AG04449 (cell line): ENCODE measurements at places on chromosomes 7 and 10.

- DNase-seq: no peak
Measured at GRCh38 chr10:70782746-70783680, 2.2 kb downstream of the TBATA start.

DNA sequence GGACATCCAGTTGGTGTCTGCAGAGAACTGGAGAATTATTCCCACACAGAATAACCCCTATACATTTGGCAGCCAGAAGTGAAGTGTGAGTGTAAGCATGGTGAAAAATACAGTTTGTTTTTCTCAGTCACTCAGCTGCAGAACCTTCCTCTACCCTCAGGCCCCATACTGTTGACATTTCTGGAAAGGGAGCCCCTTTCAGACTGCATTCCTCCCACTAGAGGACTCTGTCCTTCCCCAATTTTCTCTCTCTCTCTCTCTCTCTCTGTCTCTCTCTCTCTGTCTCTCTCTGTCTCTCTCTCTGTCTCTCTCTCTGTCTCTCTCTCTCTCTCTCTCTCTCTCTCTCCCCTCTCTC, 86.8 kb upstream of the STEAP1B start:
- no peak for DNase-seq

- DNase-seq: peak; percentile 10
Measured at GRCh38 chr7:92333866-92334265, 88.1 kb downstream of the ANKIB1 start.

- DNase-seq: no peak
Measured at GRCh38 chr10:90018819-90019218, 317.4 kb downstream of the KIF20B start.

DNA sequence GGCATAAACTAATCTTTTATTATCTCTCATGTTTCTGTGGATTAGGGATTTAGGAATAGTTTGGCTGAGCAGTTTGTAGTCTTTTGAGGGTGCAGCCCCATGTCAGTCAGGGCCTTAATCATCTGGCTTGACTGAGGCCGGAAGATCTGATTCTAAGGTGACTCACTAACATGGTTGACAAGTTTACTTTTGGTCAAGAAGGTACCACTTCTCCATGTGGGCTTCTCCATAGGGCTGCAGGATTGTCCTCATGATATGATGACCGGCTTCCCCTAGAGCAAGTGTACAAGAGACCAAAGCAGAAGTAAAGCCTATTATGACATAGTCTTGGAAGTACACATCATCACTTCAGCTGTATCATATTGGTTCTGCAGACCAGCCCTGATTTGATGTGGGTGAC, 45.9 kb upstream of the OIT3 start:
- no peak for DNase-seq

DNA sequence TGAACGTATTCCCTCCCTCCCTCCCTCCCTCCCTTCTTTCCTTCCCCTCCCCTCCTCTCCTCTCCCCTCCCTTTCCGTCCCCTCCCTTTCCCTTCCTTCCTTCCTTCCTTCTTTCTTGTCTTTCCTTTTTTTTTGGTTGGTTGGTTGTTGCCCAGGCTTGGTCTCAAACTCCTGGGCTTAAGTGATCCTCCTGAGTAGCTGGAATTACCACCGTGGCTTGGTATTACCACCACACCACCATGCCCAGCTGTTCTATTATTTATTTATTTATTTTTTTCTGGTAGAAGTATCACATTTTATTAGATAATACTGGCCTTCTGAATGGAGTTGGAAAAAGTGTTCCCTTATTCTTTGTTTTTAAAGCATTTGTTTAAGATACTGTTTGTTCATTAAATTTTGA, 95.9 kb downstream of the PHF14 start:
- DNase-seq: no peak

GRCh38 chr7:98213296-98213887, 2.2 kb downstream of the BHLHA15 start:
- no peak for DNase-seq

DNA sequence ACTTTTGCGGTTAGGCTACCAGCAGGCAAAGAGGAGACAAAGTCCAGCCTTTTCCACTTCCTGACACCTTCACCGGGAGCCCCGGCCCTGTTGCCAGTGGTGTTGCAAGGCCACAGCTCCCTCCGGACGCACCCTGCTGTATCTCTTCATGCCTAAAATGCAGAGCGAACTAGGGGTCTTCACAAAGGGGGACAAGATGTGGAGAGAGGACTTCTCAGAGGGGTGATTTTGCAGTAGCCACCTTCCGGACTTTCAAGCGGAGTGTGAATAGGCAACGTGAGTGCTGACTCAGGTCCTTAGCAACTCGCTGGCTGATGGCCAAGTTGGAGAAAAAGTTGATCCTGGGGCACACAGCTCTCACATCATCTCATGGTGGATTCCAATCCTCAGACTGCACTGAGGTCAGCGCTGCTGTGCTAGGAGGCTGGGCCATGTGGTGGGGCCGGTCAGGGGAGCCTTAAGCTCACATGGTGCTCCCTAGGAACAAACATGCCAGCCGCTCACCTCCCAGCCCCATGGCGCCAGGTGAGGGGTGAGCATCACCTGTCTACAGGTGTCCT, 166.3 kb downstream of the LCOR start:
- no peak for DNase-seq

- peak; percentile 86 for DNase-seq
Measured at GRCh38 chr10:72552857-72553256, 73.0 kb downstream of the MICU1 start.

DNA sequence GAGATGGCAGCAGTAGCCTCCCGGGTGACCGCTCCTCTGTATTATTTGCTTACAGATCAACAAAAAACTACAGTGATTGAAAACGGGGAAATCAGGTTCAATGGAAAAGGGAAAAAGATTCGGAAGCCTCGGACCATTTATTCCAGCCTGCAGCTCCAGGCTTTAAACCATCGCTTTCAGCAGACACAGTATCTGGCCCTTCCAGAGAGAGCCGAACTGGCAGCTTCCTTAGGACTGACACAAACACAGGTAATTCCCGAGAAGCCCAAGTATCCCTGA, 2.2 kb downstream of the DLX6 start:
- no peak for DNase-seq

GRCh38 chr7:37424995-37425394, 23.7 kb downstream of the ELMO1 start:
- no peak for DNase-seq

DNA sequence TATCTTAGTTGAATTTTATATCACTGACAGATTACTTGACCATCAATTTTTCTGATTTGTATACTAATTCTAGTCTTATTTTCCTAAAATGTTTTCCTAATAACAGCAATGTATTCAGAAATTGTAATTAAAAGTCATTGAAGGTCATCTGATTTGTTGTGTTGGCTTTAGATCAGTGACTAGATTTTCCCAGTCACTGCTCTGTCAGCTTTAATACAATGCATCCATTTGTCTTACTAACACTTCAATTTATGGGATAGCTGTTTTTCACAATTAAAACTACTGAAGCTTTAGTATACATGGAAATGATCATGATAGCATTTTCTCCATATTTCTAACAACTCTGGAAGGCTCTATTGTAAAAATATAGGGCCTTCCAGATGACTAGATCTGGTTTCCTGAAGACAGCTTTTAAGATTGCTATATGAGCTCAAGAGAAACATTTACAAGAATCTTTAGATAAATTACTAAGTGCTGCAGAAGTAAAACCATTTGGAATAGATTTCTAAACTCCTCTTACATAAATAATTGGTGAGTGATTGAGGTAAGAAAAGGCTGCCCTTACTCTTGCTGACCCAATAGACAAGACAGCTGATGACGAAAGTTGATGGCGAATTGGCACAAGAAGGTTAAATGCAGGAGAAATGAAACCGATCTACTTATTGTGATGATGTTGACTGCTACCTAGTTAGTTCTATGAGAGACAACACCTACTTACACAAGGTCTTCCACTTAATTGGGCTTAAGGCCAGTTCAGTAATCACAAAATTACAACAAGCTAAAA, 74.1 kb downstream of the LRRTM3 start:
- no peak for DNase-seq

- DNase-seq: no peak
Measured at GRCh38 chr7:151251328-151251688, 2.8 kb upstream of the SMARCD3 start.

GRCh38 chr10:104255311-104255981, 754 bp downstream of the GSTO1 start:
- DNase-seq: peak; percentile 53
